ENCODE measurements at places on chromosomes 12 and 14.
A peak's percentile ranks its signal among the peaks of the same experiment; 100 is the strongest.

GRCh38 chr14:45181329-45181728 is 45.6 kb downstream of the FANCM start:
- DNase-seq = no peak

DNA sequence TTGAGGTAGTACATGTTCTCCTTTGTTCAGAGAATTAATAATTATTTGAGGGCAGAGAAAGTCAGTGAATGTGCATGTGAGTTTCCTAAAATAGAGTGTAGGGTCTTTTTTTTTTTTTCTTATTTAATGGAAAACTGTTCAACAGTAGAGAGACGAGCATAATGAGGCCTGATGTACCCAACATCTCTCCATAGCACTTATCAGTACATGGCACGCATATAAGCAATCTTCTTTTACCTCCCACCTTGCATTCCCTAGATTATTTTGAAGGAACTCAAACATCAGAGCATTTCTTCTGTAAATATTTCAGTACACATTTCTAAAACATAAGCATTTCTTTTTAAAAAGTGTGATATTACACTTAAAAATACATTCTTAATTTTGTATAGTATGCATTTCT is 87.8 kb downstream of the KTN1 start:
- DNase-seq = no peak

- DNase-seq = no peak
Measured at GRCh38 chr12:50753232-50753769, 10.6 kb upstream of the ATF1 start.

GRCh38 chr14:23951590-23952201 is 1.9 kb upstream of the DHRS4 start:
- DNase-seq = peak; percentile 23

DNA sequence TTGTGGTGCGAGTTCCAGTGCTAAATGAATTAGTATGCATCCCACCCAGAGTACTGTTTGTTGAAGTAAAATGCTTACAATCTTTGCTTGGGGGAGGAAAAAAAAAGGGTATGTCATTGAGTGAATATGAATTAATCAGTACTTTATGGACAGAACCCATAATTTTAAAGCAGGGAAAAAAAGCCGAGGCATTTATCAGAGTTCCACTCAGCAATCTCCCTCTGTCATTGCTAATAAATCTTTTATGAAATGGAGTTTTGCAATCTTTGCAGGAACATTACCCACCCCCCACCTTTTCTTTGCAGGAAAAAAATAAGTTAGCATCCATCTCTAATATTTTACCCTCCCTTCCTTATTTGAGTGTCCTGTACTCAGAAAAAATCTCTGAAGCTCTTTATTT is 127.9 kb upstream of the TMPO start:
- DNase-seq = no peak

GRCh38 chr12:32659908-32660440 is 19.1 kb upstream of the DNM1L start:
- DNase-seq = no peak

GRCh38 chr12:54701940-54702592 is 53.9 kb upstream of the DCD start:
- DNase-seq = peak; percentile 57

- no peak for DNase-seq
Measured at GRCh38 chr14:54338696-54339317, 58.0 kb upstream of the CDKN3 start.

DNA sequence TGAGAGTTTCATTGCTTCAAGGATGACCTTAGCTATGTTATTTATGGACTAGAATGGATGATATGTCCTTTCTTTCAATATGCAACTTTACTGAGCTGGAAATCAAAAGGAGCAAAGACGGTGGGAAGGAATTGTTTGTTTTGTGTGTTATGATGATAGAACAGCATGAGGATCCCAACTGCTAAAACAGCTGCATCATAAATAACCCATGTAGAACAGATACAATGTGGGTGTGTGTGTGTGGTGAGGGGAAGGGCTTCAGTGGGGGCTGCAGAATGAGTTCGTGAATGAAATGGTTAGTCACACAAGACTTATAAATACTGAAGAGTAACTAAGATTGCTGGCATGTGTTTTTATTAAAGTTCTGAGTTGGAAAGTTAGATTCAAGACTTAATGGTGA is 80.1 kb downstream of the DACT1 start:
- DNase-seq = no peak

DNA sequence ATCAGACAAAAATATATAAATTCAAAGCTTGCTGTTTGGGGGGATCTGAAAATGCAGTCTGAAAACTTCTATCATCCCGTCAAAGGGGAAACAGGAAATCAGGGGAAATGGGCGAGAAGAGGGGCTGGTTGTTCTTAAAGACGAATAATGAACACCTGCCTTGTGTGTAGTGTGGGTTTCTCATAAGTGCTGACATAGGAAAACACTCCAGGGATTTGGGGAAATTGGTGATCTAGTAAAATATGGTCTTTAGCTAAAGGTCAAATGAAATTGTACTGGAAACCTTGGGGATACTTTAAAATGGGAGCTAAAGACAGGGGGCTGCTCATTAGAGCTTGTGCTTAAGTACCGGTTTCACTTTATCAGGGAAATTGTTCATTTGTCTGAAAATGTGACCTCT is 39.6 kb upstream of the PIK3C2G start:
- no peak for DNase-seq

DNA sequence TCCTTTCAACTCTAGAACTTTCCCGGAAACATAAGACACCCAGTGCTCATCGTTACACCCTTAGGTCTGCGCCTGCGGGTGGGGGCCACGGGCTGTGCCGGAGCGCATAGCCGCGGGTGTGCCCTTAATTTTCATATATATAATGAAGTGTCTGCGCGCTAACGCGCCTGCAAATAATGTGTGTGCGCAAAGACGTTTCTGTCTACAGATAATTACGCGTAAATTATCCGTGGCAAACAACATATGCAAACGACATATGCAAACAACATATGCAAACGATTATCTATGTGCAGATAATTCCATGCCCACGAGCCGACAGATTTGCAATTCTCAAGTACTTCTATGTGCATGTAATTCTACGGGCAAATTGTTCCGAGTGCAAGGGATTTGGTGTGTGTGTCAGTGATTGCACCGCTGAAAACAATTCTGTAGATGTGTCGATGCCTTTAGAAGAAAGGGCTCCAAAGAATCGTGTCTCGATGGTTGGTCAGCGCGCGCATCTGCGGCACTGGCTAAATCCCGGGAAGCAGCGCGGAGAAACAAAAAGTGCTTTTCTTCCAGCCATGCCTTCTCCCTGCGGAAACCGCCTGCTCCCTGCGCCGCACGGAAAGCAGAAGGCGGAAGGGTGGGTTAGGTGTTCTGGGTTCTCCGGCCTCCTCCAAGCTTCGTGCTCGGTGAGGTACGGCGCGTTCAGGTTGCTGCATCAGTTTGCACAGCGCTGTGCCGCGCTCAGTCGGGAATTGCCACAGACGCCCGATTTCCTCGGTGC is 34.5 kb upstream of the TBX5 start:
- no peak for DNase-seq

DNA sequence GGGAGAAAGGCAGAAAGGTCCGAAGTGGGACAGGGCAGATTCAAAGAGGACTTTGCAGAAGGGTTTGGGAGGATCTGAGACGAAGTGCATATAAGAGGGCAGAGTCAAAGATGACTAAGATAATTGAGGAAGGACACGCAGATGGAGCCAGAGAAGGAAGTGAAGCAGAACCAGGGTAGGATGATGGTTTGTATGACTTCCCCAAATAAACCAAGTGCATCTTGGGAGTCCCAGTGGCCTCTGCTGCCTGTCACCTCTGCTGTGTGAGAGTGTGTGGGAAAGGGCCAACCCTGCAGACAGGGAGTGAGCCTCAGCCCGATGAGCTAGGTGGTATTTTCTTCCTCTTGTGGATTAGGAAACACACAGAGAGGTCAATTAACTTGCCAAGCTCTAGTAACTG is 36.8 kb downstream of the FLVCR2 start:
- no peak for DNase-seq

DNA sequence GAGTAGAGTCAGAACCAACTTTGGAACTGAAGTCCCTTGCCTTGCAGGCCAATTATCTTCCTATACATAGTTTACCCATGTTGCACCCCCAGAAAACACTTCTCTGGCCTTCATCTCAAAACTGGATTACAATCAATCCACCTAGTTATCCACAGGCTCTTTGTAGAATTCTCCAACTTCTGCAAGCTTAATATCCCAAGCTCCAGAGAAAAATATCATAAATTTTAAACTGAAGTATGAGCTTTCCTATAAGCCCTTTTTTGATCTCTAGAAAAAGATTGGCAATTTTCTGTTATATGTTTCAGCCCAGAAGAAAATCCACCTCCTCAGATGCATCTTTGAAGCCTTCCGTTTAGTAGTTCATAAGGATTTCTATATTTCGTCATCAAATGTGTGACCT is 553.4 kb downstream of the SNAPC1 start:
- no peak for DNase-seq

All from Jurkat, Clone E6-1 (cell line).